Activated T-cell treated with anti-CD3 and anti-CD28 coated beads, Interleukin-2, amount 50 U/mL, for 72 hours (primary cell): ENCODE measurements at places on chromosomes 2 and 18. TPM values are rescaled to one million over a fixed set of nuclear protein-coding genes. Genes with fewer than 3 reads are reported as not detected.

Gene NETO1
- total RNA-seq, result not detected

Gene KRCC1
- 13.2 TPM for total RNA-seq

Gene IL1A
- total RNA-seq, result 6.6 TPM

Gene SERPINB10
- total RNA-seq, result 2.8 TPM

Gene RSAD2
- 5.4 TPM for total RNA-seq

Gene MOB4
- 21.6 TPM for total RNA-seq

Gene TMEM169
- total RNA-seq, result 1.6 TPM

Gene RESP18
- total RNA-seq, result not detected

Gene PJVK
- total RNA-seq, result 8.7 TPM

Gene CD8B2
- total RNA-seq, result 0.62 TPM

Gene NEU2
- total RNA-seq, result not detected

Gene FHL2
- total RNA-seq, result 7.1 TPM

Gene LRP2
- 0.37 TPM for total RNA-seq

Gene DNAJC5G
- 0.31 TPM for total RNA-seq

Gene SP9
- total RNA-seq, result not detected

Gene FZD7
- total RNA-seq, result 1.1 TPM
